Lung microvascular endothelial cell (primary cell): ENCODE measurements at places on chromosomes 7 and 10. TPM values are rescaled to one million over a fixed set of nuclear protein-coding genes. Genes with fewer than 3 reads are reported as not detected.

GRCh38 chr7:7257899-7258692, 75.8 kb downstream of the C1GALT1 start:
- no peak for DNase-seq

Gene PDK4
- 23.1 and 171 TPM in 2 replicates for total RNA-seq

- DNase-seq = no peak
Observed at GRCh38 chr10:79984851-79985250, 35.9 kb upstream of the SFTPD start.

DNA sequence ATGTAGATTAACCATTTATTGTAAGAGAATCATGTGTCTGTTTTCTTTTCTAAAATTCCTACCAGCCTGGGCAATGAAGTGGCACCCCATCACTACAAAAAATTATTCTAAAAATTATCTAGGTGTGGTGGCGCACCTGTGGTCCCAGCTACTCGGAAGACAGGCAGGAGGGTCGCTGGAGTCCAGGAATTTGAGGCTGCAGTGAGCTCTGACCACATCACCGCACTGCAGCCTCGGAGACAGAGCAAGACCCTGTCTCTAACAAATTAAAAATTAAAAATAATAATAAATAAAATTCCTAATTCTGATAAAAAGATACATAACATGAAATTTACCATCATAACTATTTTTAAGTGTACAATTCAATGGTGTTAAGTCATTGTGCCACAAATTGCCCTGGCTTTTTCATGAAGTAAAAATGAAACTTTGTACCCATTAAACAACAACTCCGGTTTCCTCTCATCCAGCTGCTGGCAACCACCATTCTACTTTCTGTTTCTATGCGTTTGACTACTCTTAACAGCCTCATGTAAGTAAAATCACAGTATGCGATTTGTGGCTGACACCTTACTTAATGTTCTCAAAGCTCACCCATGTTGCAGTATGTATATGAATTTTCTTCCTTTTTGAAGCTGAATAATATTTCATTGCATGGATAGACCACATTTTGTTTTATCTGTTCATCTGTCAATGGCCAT, 20.6 kb upstream of the USP6NL start:
- DNase-seq = peak; percentile 62

Gene HABP2
- under 0.01 TPM in 1 of 2 replicates, not detected in the other for total RNA-seq

DNA sequence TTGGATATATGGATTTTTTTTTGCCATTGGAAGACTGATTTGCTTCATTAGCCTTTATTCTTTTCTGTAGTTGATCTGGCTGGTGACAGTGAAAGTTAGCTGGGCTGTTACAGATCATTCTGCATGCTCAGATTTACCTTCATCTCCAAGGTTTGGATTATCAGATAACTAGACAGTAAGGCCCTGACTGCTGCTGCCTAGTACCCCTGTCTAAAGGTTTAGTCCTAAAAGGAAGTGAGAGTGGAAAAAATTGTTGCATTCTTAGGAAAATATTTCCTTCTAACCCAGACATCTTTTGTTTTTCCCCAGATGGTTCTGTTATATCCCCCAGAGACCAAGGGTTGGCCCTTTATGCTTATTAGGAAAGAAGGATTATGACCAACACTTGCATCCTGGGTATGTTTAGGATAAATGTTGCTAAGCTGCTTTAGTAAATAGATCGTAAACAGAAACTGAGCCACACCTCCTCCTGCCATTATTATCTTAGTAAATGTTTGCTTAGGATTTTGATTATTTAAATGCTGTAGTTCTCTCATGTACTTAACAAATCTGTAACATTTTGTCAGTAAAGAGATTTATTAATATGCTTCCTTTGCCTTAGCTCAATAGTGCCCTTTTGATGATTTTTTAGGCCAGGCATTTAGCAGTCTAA, 44.4 kb downstream of the MCU start:
- DNase-seq = peak; percentile 90

DNA sequence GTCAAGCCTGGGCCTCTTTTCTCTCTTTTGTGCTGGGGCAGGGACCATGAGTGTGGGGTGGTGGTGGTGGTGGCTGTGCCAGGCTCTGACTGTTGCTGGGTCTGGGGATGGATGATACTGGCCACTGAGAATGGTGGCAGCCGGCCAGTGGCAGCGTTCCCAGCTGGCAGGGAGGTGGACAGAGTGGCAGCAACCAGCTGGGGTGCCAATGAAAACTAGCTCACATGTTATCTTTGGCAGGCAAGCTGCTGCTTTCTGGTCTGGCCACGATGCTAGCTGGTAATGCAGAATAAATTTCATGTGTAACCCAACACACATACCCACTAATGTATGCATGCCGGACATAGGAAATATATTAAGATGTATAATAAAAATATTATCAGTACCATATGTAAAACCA, 95.0 kb upstream of the SLC26A5 start:
- peak; percentile 79 for DNase-seq

DNA sequence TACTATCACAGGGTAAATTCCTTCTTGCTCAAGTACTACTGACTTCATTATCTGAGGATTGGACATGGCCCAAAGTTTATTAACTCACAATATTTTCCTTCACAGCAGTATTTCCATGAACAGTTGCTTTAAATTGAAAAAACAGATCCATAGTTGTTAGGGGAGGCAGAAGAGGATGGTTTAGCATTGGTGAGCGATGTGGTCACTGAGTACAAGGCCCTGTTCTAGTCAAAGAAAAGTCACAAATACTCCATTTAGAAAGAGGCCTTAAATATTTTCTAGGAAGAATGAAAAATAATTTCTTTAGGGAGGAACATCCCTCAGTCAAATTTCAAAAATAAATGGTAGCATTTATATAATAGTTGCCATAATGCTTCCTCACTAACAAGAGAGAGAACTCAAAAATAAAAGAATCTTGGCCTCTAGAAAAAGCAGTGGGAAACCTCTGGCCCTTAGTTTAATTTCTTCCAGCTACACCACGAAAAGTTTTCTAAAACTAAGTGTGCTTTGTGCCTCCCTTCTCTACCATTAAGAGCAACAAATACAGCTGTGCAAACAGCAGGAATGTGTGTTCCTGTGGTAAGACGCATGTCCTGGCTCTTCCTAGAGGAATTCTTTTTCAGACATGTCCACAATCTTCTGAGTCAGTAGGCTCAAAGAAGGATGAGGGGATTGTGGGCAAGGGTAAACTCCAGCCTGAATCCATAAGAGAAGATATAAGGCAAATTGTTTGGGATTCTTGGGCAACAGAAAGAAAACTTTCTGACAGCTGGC, 105.7 kb downstream of the HOXA1 start:
- DNase-seq = no peak

Gene HMX3
- not detected in 2 replicates for total RNA-seq
